ENCODE measurements at places on chromosomes 7 and 10.

DNA sequence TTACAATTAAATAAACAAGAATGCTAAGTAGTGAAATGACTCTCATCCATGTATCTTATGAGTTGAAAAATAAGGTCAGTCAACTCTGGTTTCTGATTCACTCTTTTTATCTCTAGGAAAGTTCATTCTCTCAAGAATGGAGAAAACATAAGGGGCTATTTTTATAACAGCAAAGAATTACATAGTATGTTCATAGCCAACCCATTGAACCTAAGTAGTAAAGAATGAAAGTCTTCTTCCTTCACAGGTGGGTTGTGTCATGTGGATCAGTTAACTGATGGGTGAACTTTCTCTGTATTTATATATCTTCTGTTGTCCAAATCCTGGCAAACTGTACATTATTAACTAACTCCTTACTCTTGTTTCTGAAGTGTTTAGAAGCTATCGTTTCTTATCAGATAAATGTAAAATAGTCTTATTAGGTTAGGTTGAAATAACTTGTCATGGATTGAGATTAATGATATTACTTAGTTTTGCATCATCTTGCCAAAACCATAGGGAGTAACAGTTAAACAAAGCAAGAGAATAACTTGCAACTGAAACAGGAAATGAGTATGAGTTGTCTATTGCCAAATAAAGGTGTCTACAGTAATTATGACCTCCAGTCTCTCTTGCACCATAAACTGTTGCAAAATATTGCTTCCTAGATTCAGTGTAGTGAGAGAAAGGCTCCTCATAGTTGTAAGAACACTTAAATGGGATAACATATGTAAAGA lies 86.8 kb downstream of the ANKRD7 start:
- DNase-seq = no peak

- no peak for DNase-seq
Measured at GRCh38 chr10:70198696-70199466, 28.6 kb upstream of the SAR1A start.

DNA sequence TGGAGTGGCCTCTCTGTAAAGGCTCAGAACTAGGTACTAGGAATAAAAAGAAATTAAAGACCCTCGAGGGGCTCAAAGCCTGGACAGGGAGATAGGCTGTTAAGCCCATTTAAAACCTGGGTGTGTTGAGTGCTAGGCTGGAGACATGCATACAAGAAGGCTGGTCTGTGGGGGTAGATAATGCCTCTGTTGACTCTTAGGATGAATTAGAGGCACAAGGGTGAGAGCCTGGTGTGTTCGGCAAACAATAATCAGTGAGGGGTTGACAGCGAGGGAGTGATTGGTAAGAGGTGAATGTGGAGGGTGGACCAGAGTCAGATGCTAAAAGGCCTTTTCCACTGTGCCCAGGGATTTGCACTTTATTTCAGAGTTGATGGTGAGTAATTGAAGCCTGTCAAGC lies 12.7 kb downstream of the GSTO2 start:
- DNase-seq = no peak

DNA sequence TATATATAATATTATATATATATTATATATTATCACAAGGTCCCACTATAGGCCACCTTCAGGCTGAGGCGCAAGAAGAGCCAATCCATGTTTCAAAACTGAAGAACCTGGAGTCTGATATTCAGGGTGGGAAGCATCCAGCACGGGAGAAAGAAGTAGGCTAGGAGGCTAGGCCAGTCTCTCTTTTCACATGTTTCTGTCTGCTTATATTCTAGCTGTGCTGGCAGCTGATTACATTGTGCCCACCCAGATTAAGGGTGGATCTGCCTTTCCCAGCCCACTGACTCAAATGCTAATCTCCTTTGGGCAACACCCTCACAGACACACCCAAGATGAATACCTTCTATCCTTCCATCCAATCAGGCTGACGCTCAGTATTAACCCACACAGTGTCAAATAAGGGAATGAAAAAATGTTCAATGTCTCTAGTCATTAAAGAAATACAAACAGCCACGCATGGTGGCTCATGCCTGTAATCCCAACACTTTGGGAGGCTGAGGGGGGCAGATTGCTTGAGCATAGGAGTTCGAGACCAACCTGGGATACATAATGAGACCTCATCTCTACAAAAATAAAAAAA lies 135.4 kb upstream of the PCBD1 start:
- no peak for DNase-seq

DNA sequence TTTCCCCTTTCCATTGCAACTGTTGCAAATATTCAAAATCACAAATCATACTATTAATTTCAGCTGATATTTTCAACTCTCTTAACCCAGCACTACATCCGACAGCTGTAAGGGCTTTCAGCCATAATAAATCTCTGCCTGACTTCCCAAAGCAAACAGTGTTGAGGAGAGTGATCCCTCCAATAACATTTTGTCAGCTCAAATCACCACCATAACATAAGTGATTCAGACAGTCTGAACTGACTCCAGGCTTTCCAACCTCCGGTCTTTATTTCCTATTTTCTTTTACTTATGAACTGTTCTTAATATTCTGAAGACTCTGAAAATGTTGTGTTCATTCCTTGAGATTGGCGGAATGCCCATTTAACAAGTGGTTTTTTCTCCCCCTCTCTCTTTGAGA lies 1085.9 kb downstream of the GATA3 start:
- no peak for DNase-seq

- no peak for DNase-seq
Measured at GRCh38 chr10:13673156-13673555, 86.4 kb downstream of the PRPF18 start.
